ENCODE measurements at places on chromosomes 6 and 20.

DNA sequence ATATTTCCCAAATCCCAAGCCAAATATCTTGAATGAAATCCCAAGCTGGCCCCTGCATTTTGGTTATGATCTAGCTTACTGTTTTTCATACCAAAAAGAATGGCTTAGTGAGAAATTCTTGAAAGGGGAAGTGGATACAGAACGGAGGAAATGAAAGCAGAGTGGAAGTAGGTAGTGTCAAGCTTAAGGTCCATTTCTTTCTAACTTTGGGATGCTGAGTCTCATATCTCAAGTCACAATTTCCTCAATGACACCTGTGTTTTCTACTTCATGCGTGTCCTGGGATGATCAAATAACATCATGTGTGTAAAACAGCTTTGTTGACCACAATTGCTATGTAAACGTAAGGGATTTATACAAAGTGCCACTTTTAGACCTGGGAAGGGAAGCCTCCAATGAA lies 238.8 kb upstream of the SLC35B3 start:
- DNase-seq: no peak

GRCh38 chr6:100504786-100505737 lies 40.3 kb upstream of the SIM1 start:
- no peak for DNase-seq

GRCh38 chr6:89073840-89074239 lies 6.7 kb upstream of the PNRC1 start:
- no peak for DNase-seq

GRCh38 chr6:2877057-2877882 lies 25.8 kb downstream of the SERPINB9 start:
- no peak for DNase-seq

DNA sequence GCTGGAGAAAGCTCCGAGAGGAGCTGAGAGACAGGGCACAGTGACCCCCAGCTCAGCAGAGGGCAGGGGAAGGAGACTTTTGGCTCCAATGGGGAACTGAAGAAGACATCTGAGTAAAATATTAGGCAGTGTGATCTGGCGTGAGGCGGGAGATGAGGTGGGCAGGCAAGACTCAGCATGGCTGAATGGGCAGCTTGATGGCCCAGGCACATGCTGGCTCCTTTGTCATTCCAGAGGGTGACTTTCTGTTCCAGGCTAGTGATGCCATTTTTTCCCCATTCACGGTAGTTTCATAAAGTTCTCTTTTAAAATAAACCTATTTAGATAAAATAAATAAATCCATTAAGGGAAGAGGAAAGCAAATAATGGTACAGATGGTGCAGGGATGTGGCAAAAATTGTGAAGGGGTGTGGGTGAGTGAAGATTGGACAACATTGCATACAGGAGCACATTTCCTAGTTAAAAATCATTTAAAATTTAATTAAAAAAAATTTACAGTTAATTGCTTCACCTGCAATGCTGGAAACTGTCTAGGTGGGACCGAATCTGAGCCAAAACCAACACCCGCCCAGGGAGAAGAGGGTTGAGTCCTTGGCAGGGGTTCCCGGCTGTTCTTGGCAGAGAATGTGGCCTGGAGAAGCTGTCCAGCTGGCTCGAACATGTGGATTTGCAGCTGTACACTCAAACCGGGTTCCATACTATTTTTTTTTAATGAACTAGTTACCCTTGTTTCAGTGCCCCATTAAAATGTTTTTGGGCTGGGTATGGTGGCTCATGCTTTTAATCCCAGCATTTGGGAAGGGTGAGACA lies 41.7 kb upstream of the PRELID3B start:
- DNase-seq: no peak

- DNase-seq: peak; percentile 71
Observed at GRCh38 chr20:63846128-63846771, 15.0 kb upstream of the ABHD16B start.

DNA sequence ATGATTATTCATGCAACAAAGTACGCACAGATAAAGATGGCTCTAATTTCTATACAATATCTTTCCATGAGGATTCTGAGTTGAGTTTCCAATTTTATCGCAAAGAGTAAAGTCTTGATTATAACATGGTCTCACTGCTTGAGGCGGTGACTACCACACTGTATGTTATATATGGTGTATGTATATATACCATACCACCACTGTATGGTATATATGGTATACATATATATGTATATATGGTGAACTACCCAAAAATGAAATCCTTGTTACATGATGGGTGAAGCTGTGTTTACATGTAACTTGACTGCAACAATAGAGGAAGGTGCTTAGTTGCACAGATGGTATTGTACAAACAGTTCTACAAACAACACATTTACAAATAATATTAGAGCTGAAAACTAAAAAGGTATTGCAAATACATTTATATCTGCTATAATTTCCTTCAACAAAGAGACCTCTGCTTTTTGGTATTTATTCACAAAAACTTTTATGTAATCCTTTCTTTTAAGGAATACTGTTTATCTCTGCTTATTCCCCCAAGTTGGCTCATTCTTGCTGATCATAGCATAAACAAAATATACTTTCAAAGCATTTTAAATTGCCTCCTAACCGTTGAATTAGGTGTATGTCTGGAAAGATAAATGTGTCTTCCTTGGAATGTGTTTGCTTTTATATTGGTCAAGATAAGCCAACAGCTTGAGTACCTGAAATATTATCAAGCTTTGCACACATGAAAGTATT lies 77.7 kb upstream of the TPD52L1 start:
- no peak for DNase-seq

- no peak for DNase-seq
Observed at GRCh38 chr6:45132658-45133294, 195.4 kb upstream of the RUNX2 start.

GRCh38 chr6:36336779-36337241 lies at the start of gene BNIP5:
Gene BNIP5 (minus strand): TSS chr6:36336888. CDS start chr6:36330690, 6,198 bp downstream.
- DNase-seq: no peak

GRCh38 chr6:72631480-72631879 lies 9.6 kb downstream of the KCNQ5 start:
- no peak for DNase-seq

Measured in hematopoietic multipotent progenitor cell treated with erythropoietin and hydrocortisone succinate and interleukin-3 and kit ligand, for 4 days (in vitro differentiated cells).